ENCODE measurements at places on chromosomes 12 and 14.
A peak's percentile ranks its signal among the peaks of the same experiment; 100 is the strongest.

DNA sequence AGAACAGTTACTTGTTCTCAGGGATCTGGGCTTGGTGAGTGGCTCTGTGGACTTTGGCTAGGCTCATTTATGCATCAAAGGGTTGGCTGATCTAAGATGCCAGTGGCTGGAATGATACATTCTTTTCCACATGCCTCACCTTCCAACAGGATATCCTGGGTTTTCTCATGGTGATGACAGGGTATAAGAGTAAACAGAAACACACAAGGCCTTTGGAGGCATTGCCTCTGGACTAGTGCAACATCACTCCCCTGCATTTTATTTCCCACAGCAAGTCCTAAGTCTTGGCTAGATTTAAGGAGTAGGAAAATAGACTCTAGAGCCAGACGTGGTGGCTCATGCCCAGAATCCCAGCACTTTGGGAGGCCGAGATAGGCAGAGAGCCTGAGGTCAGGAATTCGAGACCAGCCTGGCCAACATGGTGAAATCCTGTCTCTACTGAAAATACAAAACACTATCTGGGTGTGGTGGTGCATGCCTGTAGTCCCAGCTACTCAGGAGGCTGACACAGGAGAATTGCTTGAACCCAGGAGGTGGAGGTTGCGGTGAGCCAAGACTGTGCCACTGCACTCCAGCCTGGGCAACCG lies 47.9 kb downstream of the RPH3A start:
- DNase-seq: no peak

DNA sequence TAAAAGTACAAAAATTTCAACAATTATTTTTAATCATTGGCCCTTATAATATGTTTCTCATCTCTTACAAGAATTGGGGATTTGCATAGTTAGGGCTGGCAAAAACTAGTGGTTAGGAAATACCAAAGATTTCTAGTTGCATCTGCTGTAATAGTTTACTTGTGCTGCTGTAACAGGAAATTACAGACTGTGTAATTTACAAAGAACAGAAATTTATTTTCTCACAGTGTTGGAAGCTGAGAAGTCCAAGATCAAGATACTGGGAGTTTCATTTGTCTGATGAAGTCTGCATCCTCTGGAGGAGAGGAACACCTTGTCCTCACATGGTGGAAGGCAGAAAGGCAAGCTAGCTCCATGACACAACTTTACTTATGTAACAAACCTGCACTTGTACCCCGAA lies 157.0 kb downstream of the FLRT2 start:
- DNase-seq: no peak

DNA sequence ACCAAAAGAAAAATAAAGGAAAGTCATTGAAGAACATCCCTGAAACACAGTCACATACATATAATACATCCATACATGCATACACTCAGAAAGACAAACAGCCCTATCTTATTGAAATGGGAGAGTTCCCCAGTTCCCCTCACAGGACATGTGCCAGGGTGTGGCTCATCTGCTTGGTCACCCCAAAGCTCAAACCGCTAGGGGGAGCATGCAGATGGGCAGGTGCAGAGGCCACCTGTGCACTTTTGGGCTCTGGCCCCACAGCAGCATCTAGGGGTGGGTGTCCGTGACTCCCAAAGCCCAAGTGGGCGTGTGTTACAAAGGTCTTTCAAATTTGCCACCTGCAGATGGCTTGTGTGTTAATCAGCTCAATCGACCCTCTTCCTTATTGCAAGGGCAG lies 75.2 kb downstream of the CMAS start:
- no peak for DNase-seq

DNA sequence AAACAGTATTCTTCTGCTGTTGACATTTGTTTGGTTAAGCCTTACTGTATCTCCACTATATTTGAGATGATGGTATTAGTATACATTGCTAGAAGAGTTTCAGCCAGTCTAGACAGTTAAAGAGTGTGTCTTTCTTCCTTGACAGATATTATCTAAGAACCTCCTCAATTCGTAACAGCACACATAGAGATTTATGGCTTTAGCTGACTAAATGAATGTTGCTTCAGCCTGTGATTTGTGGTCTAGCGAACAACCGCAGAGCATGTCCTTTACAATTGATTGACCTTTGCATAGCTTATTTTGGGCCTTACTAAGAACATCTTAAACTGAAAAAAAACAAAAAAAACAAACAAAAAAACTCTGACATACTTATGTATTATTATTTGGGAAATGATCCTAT lies 122.2 kb downstream of the DAAM1 start:
- DNase-seq: no peak

DNA sequence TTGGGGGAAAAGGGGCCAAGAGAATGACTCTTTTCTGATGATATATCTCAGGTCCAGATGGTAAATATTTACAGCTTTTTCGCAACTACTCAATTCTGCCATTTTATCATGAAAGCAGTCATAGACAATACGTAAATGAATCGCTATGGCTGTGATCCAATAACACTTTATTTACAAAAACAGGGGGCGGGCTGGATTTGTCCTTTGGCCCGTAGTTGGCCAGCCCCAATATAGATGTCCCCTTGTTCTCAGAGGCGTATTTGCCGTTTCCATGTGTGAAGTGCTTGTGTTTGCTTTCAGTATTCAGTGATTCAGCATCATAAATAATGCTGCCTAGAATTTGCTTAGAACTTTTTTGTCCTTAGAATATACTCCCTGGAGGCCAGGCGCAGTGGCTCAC lies 77.2 kb downstream of the CCDC92 start:
- no peak for DNase-seq

GRCh38 chr12:127108360-127109215 lies 1158.4 kb upstream of the TMEM132C start:
- DNase-seq: peak; percentile 54

DNA sequence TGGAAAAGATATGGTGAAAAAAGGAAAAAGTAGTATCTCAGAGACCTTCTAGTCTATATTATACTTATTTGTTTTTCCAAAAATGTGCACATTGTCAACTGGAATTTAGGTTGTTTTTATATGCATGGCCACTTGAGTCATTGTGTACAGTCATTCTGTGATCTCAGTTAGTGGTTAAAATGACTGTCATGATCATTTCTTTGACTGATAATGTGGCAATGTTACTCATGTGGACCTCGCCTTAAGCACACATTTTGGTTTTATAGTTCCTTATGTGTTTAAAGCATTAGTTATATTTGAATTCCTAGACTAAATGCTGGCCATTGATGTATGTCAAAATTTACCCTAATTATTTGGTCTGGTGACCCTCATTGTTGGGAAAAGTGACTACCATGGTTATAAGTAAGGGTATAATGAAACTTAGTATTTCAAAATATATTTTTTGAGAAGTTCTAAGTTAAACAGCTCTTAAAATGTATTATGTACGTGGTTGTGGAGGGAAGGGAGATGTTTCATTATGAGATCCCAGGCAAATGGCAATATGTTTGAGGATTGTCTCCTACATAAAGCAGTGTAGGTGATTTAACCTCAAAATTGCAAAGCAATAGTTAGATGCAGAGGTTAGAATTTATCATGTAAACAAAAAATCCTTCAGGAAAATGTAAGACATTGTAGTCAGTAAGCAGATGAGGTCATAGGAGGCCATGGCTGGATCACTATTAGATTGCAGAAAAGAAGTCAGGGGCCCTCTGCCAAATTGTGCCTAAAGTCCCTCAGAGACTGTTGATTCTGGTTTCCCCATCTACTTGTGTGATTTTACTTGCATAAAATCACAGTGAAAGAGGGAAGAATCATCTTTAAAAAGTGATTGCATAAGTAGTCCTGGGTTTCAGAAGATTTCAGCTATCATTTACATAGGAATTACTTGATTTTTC lies 17.5 kb downstream of the PNMA1 start:
- no peak for DNase-seq

DNA sequence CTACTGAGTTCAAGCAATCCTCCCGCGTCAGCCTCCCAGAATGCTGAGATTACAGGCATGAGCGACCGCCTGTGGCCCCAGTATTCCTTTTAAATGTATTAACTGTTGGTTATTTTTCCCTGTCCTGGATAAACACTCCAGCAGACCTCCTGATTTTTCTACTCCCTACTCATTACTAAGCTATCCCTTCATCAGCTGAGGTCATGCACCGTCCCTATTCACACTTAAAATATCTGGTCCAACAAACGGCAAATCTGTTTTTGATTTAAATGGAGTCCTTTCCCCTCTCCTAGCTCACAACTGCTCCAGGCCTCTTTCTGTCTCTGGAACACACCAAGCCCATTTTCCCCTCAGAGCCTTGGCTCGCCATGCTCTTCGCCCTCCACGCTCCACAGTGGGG lies 1003.3 kb upstream of the TMEM132C start:
- no peak for DNase-seq

DNA sequence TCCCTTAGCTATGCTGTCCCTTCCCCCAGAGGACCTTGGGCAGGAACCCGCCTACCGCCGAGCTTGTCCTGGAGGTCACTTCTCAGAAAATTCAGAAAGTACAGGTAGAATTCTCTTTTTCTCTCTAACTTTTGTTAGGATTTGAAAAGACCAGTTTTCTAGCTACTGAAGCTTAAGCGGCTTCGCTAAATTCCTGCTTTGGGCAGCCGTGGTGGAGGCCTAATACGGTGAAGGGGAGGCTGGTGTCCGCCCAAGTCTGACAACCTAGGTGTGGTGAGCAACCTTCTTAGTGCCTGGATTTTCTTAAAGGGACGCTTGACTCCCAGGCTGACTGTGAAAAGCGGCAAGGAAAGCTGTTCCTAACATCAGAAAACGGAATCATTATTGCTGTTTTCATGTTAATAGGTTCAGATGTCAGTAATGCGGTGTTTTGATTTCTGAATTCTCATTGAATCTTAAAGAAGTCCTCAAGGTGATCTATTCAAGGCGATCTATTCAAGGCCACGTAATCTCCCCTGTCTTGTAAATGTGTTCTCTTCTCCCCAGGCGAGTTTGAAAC lies 835 bp downstream of the FGD4 start:
- no peak for DNase-seq

- no peak for DNase-seq
Observed at GRCh38 chr12:110732572-110732971, 10.1 kb downstream of the PPP1CC start.

- no peak for DNase-seq
Observed at GRCh38 chr12:124174451-124175348, 120.2 kb upstream of the RFLNA start.

- peak; percentile 8 for DNase-seq
Observed at GRCh38 chr12:64733857-64734256, 25.3 kb downstream of the GNS start.

- no peak for DNase-seq
Observed at GRCh38 chr14:69643430-69644200, 32.2 kb downstream of the SUSD6 start.

DNA sequence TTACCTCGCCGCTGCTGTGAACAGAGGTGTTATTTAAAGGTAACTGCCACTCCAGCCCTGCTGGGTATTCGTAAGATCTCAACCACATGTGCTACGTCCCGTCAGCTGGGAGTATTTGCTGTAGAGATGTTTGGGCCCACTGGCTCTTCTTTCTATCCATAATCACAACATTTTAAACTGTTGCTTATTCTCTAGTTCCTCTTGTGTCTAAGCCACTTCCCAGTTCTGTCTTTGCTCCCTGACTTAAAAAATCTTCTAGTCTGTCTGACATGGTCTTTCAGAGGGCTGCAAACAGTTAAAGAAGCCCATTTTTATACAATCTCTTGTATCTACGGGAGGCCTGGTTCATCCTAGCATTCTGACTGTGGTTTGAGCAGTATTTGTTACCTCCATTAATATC lies 33.2 kb upstream of the HELB start:
- no peak for DNase-seq
